CD4-positive, alpha-beta T cell (primary cell): ENCODE measurements at places on chromosomes 12 and 14.

- DNase-seq, result no peak
Measured at GRCh38 chr12:106113824-106114446, 24.8 kb downstream of the NUAK1 start.

DNA sequence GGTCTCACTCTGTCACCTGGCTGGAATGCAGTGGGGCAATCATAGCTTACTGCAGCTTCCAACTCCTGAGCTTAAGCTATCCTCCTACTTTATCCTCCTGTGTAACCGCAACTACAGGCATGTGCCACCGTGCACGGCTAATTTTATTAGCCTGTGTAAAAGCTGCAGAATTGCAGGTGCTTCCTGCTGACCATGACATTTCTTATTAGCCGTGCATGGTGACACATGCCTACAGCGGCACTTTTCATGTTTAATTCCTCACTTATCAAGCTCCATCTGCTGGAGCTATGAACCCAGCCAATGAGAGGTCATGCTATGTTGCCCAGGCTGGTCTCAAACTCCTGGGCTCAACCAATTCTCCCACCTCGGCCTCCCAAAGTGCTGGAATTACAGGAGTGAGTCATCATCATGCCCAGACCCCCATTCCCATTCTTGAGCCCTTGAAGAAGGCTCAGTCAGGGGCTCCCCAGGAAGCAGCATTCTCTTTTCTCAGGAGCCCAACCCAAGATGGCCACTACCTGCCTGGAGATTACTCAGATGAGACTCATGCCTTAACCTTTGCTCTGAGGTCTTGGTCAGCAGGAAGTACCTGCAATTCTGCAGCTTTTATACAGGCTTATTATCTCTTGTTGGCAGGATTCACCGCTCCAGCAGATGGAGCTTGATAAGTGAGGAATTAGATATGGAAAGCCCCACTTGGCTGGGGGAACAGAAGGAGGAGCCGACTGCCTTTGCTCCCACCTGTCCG is 503.2 kb downstream of the MED13L start:
- DNase-seq, result no peak

DNA sequence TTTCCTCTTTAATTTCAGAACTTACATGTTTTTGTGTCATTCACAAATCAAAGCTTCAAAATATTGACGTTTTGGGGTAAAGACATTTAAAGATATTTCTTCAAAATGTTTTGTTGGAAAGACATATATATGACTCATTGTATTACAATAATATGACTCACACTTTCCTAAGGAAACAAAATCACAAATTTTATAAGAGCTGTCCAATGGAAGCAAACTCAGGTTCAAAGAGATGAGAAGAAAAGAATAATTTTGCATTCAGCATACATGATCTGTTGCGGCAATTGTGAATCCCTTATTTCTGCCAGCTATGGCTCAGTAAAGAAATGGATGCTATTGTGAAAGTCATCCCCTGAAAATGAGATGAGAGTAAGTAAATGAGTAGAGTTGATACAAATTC is 82.7 kb downstream of the GRIP1 start:
- DNase-seq, result no peak

GRCh38 chr14:36747411-36748184 is 85.9 kb downstream of the PAX9 start:
- no peak for DNase-seq

DNA sequence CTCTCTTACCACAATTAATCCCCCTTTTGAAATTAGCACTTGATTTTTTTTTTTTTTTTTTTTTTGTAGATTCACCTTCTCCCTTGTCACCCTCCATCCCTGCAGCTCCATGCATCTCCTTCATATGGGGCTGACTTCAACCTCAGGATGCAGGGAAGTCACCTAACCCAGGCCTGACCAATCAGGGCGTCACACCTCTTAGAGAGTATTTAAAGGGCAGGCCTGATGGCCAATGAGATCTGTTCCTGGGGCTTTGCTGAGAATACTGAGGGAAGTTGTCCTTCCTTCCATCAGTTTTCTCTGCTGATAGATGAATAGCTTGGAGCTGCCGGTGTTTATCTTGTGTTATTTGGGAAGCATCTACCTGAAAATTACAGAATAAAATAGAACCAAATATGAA is 1104.7 kb upstream of the TMEM132C start:
- DNase-seq, result no peak

GRCh38 chr12:62292761-62293344 is 32.6 kb downstream of the USP15 start:
- no peak for DNase-seq
